ENCODE measurements at places on chromosomes 3 and 15. TPM values are rescaled to one million over a fixed set of nuclear protein-coding genes. Genes with fewer than 3 reads are reported as not detected.

- DNase-seq = no peak
- peaks cover 11% of the 10 kb centered on the region for H3K4me1 ChIP-seq
- H3K4me3 ChIP-seq = no peak overlapping the region
- H3K27me3 ChIP-seq = no peaks in the 10 kb centered on the region
- no peaks in the 10 kb centered on the region for H3K36me3 ChIP-seq
These were observed 50.9 kb downstream of the DPH6 start for GRCh38 chr15:35495080-35495479.

GRCh38 chr3:54784021-54784420 is 143.8 kb downstream of the LRTM1 start:
- no peaks in the 10 kb centered on the region for H3K4me1 ChIP-seq
- DNase-seq = no peak
- no peaks in the 10 kb centered on the region for H3K27me3 ChIP-seq

- H3K4me1 ChIP-seq = no peaks in the 10 kb centered on the region
- H3K27me3 ChIP-seq = no peaks in the 10 kb centered on the region
- DNase-seq = no peak
These were observed at the start of gene DPPA2 for GRCh38 chr3:109316162-109316730. Gene DPPA2 (minus strand): TSS chr3:109316517. CDS start chr3:109314542, 1,975 bp downstream.

GRCh38 chr3:112403103-112403502 is 70.1 kb downstream of the CD200 start:
- H3K4me1 ChIP-seq = no peaks in the 10 kb centered on the region
- no peaks in the 10 kb centered on the region for H3K27me3 ChIP-seq
- H3K27ac ChIP-seq = no peak overlapping the region
- DNase-seq = no peak

- no peak overlapping the region for H3K4me3 ChIP-seq
- no peaks in the 10 kb centered on the region for H3K27me3 ChIP-seq
- H3K27ac ChIP-seq = no peak overlapping the region
- H3K36me3 ChIP-seq = peaks cover 6% of the 10 kb centered on the region
- DNase-seq = no peak
These were observed 12.9 kb downstream of the PCYT1A start for GRCh38 chr3:196274585-196274984.

GRCh38 chr3:130894130-130894985 is 474 bp downstream of the ATP2C1 start:
- no peaks in the 10 kb centered on the region for H3K27me3 ChIP-seq
- no peak for DNase-seq
- H3K4me1 ChIP-seq = peaks cover 16% of the 10 kb centered on the region
- H3K27ac ChIP-seq = peak overlapping the region; percentile 96
- no peaks in the 10 kb centered on the region for H3K36me3 ChIP-seq
- H3K4me3 ChIP-seq = peak overlapping the region; percentile 68

- DNase-seq = peak; percentile 51
- no peaks in the 10 kb centered on the region for H3K36me3 ChIP-seq
These were observed at the start of gene NLGN1 for GRCh38 chr3:173397161-173398110. Gene NLGN1 (plus strand): TSS chr3:173397744.

GRCh38 chr3:168581771-168582225 is 486.1 kb upstream of the GOLIM4 start:
- H3K4me3 ChIP-seq = no peak overlapping the region
- H3K4me1 ChIP-seq = no peaks in the 10 kb centered on the region
- no peaks in the 10 kb centered on the region for H3K27me3 ChIP-seq

DNA sequence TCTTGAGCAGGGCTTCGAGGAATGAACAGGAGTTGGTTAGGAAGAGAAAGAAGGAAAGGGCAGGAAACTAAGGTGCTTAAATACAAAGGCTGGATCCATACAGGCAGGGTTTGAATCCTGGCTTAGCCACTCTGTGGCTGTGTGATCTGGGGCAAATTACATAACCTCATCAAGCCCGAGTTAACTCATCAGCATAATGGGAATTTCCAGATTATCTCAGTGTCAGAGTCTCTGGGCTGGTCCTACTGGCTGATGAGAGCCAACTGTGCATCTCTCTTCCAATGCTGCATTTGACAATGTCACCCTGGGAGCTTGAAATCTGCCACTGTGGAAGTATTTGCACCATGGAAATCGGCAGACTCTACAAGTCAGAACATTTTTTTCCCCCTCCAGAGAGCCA is 83.8 kb upstream of the SLC6A6 start:
- no peak overlapping the region for H3K4me3 ChIP-seq
- H3K27ac ChIP-seq = no peak overlapping the region
- H3K4me1 ChIP-seq = no peaks in the 10 kb centered on the region
- no peaks in the 10 kb centered on the region for H3K27me3 ChIP-seq
- DNase-seq = no peak

DNA sequence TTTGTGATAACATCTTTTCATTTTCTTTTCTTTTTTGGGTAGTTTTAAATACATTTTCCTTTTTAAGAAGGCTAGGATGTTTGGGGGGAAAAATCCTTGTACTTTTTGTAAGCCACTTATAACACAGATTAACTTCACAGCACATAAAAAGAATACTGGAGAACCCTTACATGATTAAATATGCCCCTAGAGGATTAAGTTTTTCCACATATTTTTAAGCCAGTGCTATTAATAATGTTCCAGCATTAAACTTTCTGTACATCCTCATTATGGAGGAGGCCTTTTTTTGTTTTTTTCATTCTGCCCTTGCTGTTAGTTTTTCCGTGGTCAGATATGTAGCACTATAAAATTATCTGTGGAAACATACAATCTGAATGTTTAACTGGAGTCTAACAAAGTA is 147.9 kb downstream of the ATG7 start:
- DNase-seq = no peak
- no peaks in the 10 kb centered on the region for H3K4me1 ChIP-seq
- H3K36me3 ChIP-seq = no peaks in the 10 kb centered on the region

- H3K27me3 ChIP-seq = no peaks in the 10 kb centered on the region
- H3K4me1 ChIP-seq = no peaks in the 10 kb centered on the region
- no peak for DNase-seq
- no peaks in the 10 kb centered on the region for H3K36me3 ChIP-seq
These were observed 5.2 kb upstream of the C3orf85 start for GRCh38 chr3:109131276-109131675.

- H3K36me3 ChIP-seq = no peaks in the 10 kb centered on the region
- H3K4me1 ChIP-seq = no peaks in the 10 kb centered on the region
- no peak for DNase-seq
- no peak overlapping the region for H3K4me3 ChIP-seq
These were observed 50.9 kb downstream of the C3orf85 start for GRCh38 chr3:109187390-109187789.

- H3K4me1 ChIP-seq = no peaks in the 10 kb centered on the region
- H3K27ac ChIP-seq = peak overlapping the region; percentile 42
- no peak for DNase-seq
- H3K4me3 ChIP-seq = peak overlapping the region; percentile 88
- no peaks in the 10 kb centered on the region for H3K36me3 ChIP-seq
These were observed 419 bp downstream of the HYKK start for GRCh38 chr15:78507831-78508160.

GRCh38 chr3:115322901-115323300 is 175.8 kb upstream of the ZBTB20 start:
- no peaks in the 10 kb centered on the region for H3K4me1 ChIP-seq
- no peak overlapping the region for H3K4me3 ChIP-seq
- no peak overlapping the region for H3K27ac ChIP-seq
- no peaks in the 10 kb centered on the region for H3K27me3 ChIP-seq
- DNase-seq = no peak

- H3K4me1 ChIP-seq = no peaks in the 10 kb centered on the region
- no peak for DNase-seq
- H3K4me3 ChIP-seq = no peak overlapping the region
- no peak overlapping the region for H3K27ac ChIP-seq
These were observed 254.1 kb downstream of the UACA start for GRCh38 chr15:70509282-70509662.

- no peaks in the 10 kb centered on the region for H3K36me3 ChIP-seq
- no peak overlapping the region for H3K27ac ChIP-seq
- H3K4me1 ChIP-seq = peaks cover 11% of the 10 kb centered on the region
- no peak overlapping the region for H3K4me3 ChIP-seq
- no peaks in the 10 kb centered on the region for H3K27me3 ChIP-seq
These were observed 116.3 kb downstream of the MAGI1 start for GRCh38 chr3:65922441-65922840.

- no peak for DNase-seq
- no peak overlapping the region for H3K27ac ChIP-seq
- no peak overlapping the region for H3K4me3 ChIP-seq
- no peaks in the 10 kb centered on the region for H3K27me3 ChIP-seq
- H3K4me1 ChIP-seq = no peaks in the 10 kb centered on the region
- no peaks in the 10 kb centered on the region for H3K36me3 ChIP-seq
These were observed 205.7 kb downstream of the PLCL2 start for GRCh38 chr3:17090280-17090983.

DNA sequence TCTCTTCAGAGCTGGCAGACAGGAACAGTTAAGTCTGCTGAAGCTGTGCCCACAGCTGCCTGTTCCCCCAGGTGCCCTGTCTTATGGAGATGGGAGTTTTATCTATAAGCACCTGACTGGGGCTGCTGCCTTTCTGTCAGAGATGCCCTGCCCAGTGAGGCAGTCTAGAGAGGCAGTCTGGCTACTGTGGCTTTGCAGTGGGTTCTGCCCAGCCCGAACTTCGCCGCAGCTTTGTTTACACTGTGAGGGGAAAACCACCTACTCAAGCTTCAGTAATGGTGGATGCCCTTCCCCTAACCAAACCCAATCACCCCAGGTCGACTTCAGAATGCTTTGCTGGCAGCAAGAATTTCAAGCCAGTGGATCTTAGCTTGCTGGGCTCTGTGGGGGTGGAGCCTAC is 91.2 kb downstream of the SLC25A26 start:
- H3K4me3 ChIP-seq = no peak overlapping the region
- no peaks in the 10 kb centered on the region for H3K27me3 ChIP-seq
- H3K27ac ChIP-seq = no peak overlapping the region
- no peaks in the 10 kb centered on the region for H3K4me1 ChIP-seq

- no peak overlapping the region for H3K4me3 ChIP-seq
- H3K36me3 ChIP-seq = no peaks in the 10 kb centered on the region
- no peak overlapping the region for H3K27ac ChIP-seq
- H3K27me3 ChIP-seq = no peaks in the 10 kb centered on the region
These were observed 305.5 kb downstream of the GRM7 start for GRCh38 chr3:7166460-7166859.

DNA sequence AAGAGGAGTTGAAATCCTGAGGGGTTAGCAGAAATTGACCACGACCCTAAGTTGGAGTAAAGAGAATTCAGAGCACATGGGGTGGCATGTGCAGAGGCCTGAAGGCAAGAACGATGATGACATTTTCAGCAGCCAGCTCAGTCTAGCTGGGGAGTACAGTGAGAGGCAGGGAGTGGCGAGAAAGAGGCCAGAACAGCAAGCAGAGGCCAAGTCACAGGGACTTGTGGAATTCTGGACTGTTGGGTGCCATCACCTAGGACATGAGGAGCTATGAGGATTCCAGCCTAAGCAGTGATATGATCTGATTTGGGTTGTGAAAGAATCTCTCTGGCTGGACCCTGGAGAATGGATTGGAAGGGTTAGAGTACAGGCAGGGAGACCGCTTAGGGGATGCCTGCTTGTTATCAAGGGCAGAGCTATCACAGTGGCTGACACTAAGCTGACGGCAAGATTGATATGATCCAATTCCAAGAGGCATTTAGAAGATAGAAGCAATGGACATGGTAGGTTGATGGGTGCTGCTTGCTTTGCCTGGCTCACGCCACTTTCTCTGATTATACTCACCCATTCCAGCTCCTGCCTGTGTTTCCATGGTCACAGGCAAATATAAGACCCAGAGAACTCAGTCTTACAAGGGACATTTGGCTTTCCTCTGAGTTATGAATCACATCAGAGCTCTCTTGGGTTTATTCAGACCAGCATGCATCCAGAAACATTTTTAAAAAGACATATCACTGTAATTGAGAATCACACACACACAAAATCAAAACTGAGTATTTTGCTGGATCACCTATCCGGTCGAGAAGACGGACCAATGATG is 66.4 kb downstream of the LRTM1 start:
- H3K36me3 ChIP-seq = no peaks in the 10 kb centered on the region
- H3K4me3 ChIP-seq = no peak overlapping the region
- no peaks in the 10 kb centered on the region for H3K4me1 ChIP-seq
- H3K27me3 ChIP-seq = no peaks in the 10 kb centered on the region
- no peak for DNase-seq

DNA sequence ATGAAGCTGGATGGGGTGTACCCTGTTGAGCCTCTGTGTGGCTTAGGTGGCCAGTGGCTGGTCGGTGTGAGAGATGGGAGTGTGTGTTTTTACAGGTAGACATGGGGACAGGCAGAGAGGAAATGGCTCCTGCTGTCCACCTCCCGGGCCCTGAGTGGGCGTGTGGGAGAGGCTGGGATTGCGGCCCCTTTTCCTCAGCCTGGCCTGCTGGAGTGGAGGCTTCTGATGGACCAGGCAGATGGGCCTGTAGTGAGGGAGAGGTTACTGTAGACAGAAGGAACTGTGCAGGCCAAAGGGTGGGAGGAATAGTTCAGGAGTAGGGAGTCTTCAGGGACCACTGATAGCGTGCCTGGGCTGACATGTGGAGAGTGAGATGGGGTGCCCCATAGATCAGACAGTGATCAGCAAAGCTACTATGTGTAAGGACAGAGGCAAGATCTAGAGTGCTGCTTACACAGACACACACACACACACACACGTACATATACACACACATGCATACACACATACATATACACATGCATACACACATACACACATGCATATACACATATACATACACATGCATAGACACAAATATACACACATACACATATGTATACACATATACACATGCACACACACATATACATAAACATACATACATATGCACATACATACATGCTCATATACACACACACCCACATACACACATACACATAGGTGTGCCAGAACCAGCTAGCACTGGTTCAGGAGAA is 26.4 kb downstream of the ACAA1 start:
- no peak for DNase-seq
- no peaks in the 10 kb centered on the region for H3K27me3 ChIP-seq
- H3K4me1 ChIP-seq = no peaks in the 10 kb centered on the region
- H3K36me3 ChIP-seq = no peaks in the 10 kb centered on the region
- H3K27ac ChIP-seq = no peak overlapping the region

- no peaks in the 10 kb centered on the region for H3K36me3 ChIP-seq
- H3K4me1 ChIP-seq = no peaks in the 10 kb centered on the region
- H3K27ac ChIP-seq = no peak overlapping the region
- no peaks in the 10 kb centered on the region for H3K27me3 ChIP-seq
- H3K4me3 ChIP-seq = no peak overlapping the region
These were observed 35.6 kb downstream of the RTP4 start for GRCh38 chr3:187403768-187404288.

DNA sequence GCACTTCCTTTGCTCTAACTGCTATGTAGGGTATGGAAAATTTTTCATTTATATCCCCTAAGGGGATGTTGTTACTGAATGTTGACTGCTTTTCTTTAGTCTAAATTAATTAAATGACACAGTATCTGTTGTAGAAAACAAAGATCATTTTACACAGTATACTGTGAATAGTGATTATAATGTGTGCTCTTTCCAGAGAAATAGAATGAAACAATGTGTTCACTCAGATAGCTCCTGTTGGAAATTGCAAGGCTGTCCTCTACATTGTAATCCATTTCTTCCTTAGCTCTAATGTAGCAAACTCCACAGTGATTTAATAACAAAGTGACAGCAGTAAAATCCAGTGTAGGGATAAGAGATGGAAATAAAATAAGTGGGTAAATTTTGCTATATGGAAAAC is 159.0 kb upstream of the VEPH1 start:
- H3K4me3 ChIP-seq = no peak overlapping the region
- H3K36me3 ChIP-seq = no peaks in the 10 kb centered on the region
- no peaks in the 10 kb centered on the region for H3K4me1 ChIP-seq

Gene C3orf49
- total RNA-seq = not detected

Gene ST3GAL6
- 6.5 TPM for total RNA-seq

Gene GPR171
- 0.13 TPM for total RNA-seq

Gene PAQR9
- total RNA-seq = not detected

Gene VEPH1
- total RNA-seq = 11.2 TPM

Gene MGLL
- 11.4 TPM for total RNA-seq

Gene CPNE4
- 0.28 TPM for total RNA-seq

Gene SLC24A5
- total RNA-seq = not detected

Gene ARHGAP11A
- 3.2 TPM for total RNA-seq

Gene CATSPER2
- 2.2 TPM for total RNA-seq

Gene LNP1
- 2.4 TPM for total RNA-seq

Gene RTP3
- total RNA-seq = not detected
